ENCODE measurements at places on chromosomes 7 and 10. TPM values are rescaled to one million over a fixed set of nuclear protein-coding genes. Genes with fewer than 3 reads are reported as not detected.

The FEZF1 gene
- total RNA-seq: not detected

The GPNMB gene
- total RNA-seq: 16.3 TPM

The DCLRE1A gene
- 5.9 TPM for total RNA-seq

- no peaks in the 10 kb centered on the region for H3K36me3 ChIP-seq
- no peaks in the 10 kb centered on the region for H3K4me1 ChIP-seq
- H3K27ac ChIP-seq: no peak overlapping the region
These were observed 70.3 kb upstream of the HDAC9 start for GRCh38 chr7:18425227-18425626.

GRCh38 chr7:88121335-88121734 lies 98.5 kb downstream of the SRI start:
- no peak overlapping the region for H3K27ac ChIP-seq
- no peaks in the 10 kb centered on the region for H3K4me1 ChIP-seq
- no peak overlapping the region for H3K4me3 ChIP-seq
- DNase-seq: no peak
- H3K36me3 ChIP-seq: no peaks in the 10 kb centered on the region
- H3K27me3 ChIP-seq: no peaks in the 10 kb centered on the region

DNA sequence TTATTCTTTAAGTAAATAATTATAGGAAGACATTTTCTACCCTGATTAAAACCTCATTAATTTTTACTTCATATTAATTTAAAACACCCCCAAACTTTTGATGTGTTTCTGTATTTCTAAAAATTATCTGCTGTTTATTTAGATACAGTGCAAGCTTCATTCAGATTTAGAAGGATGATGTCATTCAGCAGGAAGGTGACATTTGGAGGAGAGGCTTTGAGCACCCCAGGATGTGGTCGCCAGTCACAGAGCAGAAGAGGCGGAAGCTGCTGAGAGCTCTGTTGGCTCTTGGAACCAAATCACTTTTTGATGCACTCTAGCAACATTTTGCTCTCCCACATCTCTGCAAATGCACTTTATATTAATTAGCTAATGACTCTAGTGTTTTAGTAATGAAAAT lies 233.9 kb upstream of the CACNA2D1 start:
- H3K4me1 ChIP-seq: no peaks in the 10 kb centered on the region
- H3K36me3 ChIP-seq: no peaks in the 10 kb centered on the region
- no peak overlapping the region for H3K4me3 ChIP-seq
- no peak overlapping the region for H3K27ac ChIP-seq

DNA sequence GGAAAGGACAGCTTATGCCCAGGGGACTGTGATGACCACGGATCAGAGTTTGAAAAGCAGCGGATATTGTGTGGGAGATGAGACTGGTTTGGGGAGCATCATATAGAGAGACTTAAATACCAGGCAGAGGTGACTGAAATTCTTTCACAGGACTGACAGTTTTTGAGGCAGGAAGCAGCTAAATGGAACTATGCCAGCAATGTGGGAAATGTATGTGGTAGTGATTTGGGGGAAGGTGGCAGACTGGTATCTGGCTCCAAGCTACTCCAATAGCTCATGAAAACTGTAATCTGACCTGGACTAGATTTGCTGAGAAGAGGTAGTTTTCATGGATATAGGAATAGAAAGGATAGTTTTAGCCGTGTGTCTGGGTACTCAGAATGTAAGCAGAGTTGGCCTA lies 592.6 kb downstream of the REEP3 start:
- DNase-seq: no peak
- H3K27me3 ChIP-seq: no peaks in the 10 kb centered on the region
- H3K4me1 ChIP-seq: no peaks in the 10 kb centered on the region
- H3K4me3 ChIP-seq: no peak overlapping the region

DNA sequence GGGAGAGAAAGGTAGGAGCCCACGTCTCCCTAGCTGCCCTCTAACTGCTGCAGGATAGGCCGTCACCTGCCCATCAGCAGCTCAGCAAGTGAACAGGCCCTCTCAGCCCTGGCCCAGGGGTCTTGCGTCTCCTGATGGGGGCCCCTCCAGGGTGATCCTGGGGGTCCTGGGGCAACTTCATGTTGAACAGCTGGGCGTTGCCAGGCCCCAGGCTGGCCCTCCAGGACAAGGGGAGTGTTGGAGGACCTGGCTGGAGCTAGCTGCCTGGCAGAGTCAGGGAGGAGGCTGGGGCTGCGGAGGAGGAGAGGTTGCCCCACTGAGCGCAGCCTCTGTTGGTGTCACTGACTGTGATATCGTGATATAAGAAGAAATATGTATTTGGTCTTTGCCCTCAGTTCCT lies 34.7 kb downstream of the SPOCK2 start:
- no peaks in the 10 kb centered on the region for H3K4me1 ChIP-seq
- H3K36me3 ChIP-seq: no peaks in the 10 kb centered on the region
- H3K27ac ChIP-seq: no peak overlapping the region
- H3K27me3 ChIP-seq: no peaks in the 10 kb centered on the region
- H3K4me3 ChIP-seq: no peak overlapping the region

DNA sequence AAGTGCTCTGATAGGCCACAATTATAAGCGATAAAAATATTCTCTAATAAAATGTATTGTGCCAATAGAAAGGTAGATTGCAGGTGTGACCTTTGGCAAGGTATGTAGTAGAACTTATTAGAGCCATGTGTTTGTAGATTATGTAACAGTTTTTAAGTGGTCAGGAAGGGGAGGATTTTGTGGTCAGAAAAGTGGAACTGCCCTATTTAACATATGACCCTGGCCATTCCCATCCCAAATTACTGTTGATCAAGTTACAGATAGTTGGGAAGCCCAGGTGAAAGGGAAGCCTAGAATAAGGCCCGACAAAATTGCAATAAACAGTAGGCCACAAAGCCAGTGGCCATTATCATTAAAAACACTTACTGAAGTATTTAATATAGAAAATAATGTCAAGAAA lies 89.2 kb downstream of the SPAG6 start:
- no peaks in the 10 kb centered on the region for H3K36me3 ChIP-seq
- H3K27ac ChIP-seq: no peak overlapping the region
- H3K4me3 ChIP-seq: no peak overlapping the region
- DNase-seq: no peak
- H3K27me3 ChIP-seq: no peaks in the 10 kb centered on the region

DNA sequence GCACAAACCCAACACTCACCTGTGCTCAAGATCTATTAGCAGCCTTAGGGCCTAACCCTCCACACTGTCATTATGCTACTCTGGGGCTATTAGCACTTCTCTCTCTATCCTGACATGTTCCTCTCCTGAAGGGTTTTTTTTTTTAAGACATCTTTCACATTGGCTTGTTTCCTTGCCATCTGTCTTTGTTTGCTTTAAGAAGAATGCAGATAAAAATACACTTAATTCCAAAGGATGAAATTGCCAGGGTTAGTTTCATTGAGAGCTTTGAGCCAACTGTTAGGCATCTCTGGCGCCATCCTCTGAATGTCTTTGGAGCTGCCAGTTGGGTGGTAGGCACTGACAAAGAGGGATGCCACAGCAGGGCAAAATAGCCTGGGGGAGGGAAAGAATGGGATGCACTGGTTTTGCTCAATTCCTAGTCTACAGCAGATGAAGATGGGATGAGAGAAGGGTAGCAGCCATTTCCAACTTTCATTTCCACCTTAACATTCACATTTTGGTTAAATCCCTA lies 399.2 kb downstream of the SORCS1 start:
- H3K27ac ChIP-seq: no peak overlapping the region
- H3K36me3 ChIP-seq: no peaks in the 10 kb centered on the region
- no peaks in the 10 kb centered on the region for H3K27me3 ChIP-seq
- no peak overlapping the region for H3K4me3 ChIP-seq
- H3K4me1 ChIP-seq: no peaks in the 10 kb centered on the region
- no peak for DNase-seq

Measured in right lobe of liver (tissue), 6 donors.